Neural crest cell (in vitro differentiated cells): ENCODE measurements at places on chromosomes 6 and 20.

DNA sequence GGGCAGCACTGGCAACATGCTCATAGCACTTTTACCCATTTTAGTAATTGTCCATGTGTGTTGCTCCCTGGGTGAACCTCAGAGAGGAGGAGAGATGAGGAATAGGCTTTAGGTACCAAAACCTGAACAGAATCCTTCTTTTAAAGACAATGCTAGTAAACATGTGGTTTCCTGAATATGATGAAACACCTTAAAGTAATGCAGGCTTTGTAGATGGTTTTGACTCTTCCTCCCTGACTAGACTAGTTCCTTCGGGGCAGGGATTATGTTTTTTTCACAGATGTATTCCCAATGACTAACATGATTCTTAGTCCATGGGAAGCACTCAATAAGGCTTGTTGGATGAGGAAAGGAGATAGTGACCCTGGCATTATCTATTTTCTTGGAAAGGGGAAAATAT is 367.6 kb upstream of the JAG1 start:
- DNase-seq, result no peak

DNA sequence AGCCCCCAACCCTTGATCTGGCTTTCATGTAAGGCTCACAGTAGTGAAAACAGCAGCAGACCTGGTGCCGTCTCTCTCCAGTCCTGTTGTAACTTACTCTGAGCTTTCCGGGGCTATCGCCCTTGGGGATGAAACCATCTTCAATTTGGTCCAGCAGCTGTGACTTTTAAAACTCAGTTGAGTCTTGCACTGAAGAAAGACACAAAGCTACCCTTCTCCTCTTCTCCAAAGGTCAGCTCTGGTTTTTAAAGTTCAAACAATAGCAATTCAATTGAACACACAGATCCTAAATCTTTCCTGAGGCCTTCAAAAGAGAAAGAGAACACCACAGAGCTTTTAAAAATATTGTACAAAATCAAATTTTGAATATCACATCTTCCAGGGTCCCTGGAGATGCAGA is 83.5 kb downstream of the SNX5 start:
- DNase-seq, result no peak

GRCh38 chr6:68710496-68710895 is 75.4 kb downstream of the ADGRB3 start:
- no peak for DNase-seq

GRCh38 chr6:16168858-16169257 is 40.0 kb downstream of the MYLIP start:
- no peak for DNase-seq

- no peak for DNase-seq
Observed at GRCh38 chr20:58059260-58059544, 169.3 kb downstream of the ANKRD60 start.

DNA sequence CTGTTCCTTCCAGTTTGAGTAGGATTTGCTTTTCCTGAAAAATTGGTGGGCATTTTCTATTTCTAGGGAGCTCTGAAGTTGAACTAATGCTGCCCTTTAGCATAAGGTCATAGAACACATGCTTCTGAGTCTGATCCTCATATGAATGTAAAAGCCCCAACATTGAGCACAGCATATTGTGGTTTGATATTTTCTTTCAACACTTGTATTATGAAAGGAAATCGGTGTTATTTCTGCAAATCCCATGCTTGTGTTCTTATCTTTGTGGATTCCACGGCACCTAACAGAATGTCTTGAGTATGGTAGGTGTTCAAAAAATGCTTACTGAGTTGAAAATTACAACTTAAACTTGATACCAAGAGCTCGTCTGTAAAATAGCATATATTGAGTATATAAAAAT is 85.8 kb downstream of the TRMT11 start:
- DNase-seq, result no peak
